ENCODE measurements at places on chromosomes 2 and 18.

GRCh38 chr2:30310371-30310770, 79.0 kb downstream of the LBH start:
- DNase-seq = peak; percentile 59

DNA sequence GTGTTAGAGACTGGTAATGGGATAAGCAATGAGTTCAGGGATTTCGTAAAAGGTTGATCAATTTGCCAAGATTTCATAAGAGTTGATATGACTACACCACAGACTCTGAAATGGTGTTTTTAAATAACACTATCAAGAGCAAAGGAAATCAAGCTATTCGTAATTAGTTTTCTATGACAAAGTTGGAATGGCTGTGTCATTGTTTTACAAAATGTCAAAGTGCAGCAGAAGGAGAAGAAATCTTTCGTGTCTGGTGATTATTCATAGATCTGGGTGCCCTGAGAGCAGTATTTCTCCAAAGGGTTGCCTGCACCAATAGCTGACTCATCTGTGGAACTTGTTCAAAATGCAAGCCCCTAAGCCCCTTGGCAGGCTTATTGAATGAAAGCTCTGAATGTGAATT, 70.1 kb downstream of the NABP1 start:
- no peak for DNase-seq

GRCh38 chr2:162422894-162423293, 79.0 kb downstream of the GCA start:
- no peak for DNase-seq

DNA sequence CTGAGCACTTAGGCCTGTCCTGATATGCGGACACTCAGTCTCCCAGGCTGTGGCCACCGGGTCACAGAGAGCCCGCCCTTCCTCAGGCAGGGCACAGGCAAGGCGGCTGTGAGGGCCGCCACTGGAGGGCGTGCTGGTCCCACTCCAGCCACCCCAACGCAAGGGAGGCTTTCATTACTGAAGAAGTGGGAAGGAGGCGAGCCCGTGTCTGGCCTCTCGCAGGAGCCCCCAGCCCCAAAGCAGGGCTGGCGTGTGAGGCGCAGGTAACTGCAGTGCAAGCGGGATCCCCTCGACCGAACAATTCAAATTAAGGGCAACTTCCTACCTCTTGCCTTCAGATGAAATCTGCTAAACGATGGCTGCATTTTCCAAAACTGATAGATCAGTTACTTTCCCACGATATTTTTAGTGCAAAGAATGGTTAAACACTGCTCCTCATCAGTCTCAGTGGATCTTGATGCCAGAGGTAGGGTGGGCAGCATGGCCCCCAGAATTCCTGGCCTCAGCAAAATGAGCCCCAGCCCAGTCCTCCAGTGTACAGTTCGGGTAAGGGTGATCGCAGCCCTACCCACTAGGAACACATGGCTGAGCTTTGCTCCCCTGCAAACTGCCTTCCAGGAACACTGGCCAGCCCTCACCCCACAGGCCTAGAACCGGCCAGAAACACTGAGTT, 97.2 kb downstream of the SEPTIN10 start:
- DNase-seq = no peak

DNA sequence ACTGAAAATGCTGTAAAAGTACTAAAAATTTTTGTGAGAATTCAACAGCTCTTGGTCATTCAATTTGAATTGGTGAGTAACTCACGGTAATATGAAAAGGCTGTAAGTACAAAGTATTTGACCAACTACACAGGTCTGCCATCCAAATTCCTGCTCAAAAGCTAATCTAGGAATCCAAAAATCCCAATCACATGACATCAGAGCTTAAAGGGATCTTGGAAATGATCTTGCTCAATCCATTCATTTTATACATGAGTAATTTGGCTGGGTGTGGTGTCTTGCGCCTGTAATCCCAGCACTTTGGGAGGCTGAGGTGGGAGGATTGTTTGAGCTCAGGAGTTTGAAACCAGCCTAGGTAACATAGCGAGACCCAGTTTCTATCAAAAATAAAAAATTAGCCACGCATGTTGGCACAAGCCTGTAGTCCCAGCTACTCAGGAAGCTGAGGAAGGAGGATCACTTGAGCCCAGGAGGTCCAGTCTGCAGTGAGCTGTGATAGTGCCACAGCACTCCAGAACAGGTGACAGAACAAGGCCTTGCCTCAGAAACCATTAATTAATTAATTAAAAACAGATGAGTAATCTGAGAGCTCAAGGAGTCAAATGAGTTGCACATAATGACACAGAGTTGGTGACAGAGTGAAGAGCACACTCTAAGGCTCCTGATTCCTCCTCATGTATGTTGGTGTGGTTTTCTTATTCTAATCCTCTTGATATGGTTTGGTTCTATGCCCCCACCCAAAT, 19.8 kb downstream of the SPIRE1 start:
- DNase-seq = no peak

DNA sequence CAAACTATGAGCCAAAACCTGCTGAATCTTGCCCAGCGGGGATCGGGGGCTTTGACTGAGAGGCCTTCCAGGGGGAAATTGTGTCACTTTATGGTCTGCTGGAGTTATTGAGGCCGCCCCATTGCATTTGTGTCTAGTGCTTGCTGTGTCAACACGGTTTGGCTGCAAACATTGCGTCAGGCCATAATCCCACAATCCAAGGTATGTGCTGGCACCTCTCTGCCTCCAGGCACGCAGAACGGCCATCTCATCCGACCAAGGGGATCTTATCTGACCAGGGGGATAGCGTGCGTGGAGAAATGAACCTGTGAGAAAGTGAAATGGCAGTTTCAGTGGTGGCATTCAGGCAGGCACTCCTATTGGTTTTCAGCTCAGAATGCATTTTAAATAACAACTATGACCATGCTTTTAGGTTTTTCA, 18.1 kb upstream of the LYPD6B start:
- DNase-seq = no peak

GRCh38 chr2:72744049-72744448, 81.8 kb downstream of the EXOC6B start:
- DNase-seq = no peak

GRCh38 chr2:233794128-233794658, 16.1 kb downstream of the MROH2A start:
- no peak for DNase-seq

DNA sequence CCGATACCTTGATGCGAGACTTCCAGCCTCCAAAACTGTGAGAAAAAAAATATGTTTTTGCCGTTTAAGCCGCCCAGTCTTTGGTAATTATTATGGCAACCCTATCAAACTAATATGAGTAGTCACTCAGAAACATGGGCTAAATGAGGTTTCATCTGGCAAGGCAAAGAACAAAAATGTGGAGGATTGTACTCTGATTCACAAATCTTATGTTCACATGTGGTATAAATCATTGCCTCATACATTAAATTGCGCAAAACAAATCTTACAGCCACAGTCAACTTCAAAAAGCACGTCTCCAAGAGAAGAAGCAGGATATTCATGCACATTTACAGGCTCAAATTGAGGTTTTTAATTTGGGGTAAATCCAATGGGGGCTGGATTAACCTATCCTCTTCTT, 1435.4 kb upstream of the LRRTM1 start:
- DNase-seq = no peak

- no peak for DNase-seq
Observed at GRCh38 chr2:68935471-68935870, 17.2 kb downstream of the GKN2 start.

DNA sequence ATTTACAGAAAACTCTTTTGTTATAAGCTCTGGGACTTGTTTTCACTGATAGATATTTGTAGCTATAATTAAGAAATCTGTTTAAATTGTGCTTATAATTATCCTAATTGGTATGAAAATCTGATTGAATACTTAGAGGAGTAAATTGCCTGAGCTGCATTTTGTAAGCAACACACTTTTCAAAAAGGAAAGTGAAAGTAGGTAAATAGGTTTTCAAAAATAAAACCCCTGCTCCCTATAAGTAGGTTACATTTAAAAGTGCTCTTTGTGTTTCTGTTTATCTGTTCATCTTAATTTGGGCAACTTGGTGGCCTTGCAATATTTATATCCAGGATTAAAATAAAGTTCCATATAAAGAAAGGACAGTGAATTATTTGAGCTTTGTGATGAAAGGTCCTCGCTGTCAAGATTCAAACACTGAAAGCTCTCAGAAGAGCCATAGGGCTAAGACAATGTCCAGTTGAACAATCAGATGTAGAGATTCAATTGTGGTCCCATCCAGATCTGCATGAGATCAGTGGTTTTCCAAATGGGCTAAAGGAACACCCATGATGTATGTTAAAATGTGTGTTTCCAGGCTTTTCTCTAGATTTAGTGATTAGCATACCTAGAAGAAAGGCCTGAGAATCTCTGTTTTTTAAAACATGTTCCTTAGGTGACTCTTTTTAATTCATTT, 371.6 kb downstream of the RPRM start:
- DNase-seq = no peak

GRCh38 chr2:237492137-237492890, 5.3 kb downstream of the MLPH start:
- no peak for DNase-seq

- no peak for DNase-seq
Observed at GRCh38 chr2:13046557-13047165, 329.9 kb downstream of the TRIB2 start.

GRCh38 chr2:119668546-119668945, 10.5 kb upstream of the TMEM177 start:
- no peak for DNase-seq

DNA sequence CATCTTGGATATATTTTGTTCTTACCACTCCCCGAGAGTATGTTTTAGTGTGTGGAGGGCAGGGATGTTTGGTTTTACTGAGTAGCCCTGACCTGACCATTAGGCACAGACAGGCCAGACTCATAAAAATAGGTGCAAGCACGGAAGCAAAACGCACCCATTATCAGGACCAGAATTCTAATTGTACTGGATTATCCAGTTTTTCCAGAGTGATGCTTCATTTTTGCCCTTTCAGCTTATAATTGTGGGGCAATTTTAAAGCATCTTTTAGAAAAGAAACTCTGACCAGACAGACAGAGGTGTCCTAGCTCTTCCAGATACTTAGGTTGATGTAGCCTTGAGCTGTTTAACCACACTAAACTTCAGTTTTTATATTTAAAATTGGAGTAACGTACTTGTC, 4.4 kb downstream of the NCOA1 start:
- no peak for DNase-seq

DNA sequence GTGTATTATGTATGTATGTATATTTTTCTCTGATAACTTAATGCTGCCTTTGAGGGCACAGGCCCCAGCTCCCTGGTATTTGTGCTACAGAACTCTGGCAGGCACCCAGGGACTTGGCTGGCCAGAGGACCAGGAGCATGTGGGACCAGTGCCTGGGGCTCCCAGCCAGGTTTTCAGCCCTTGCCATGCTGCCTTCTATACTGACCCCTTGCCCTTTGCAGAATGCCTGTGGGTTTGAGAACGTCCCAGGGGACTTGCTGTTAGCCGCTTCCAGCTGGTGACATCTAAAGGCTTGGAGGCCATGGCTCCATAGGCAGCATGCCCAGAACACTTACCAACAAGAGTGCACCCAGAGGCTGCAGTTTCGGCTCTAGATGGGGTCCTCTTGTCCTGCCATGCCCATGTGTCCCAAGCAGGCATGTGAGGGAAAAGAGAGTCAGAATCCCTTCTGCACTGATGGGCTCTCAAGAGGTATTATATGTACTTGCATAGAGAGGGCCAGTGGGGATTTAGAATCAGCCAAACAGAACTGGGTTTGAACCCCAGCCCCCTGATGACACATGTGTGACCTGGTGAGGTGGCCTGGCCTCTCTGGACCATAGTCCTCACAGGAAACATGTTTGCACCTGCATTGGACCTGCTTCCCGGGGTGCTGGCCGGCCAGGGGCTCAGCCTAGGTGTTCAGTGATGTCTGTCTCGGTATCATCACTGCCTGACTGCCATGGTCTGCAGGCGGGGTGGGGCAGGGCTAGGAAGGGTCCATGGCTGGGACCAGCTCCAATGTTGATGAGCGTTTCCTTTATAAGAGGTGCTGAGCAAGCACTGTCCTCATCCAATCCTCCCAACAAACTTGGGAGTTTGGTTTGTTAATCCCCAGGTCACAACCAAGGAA, 119.2 kb upstream of the FHL2 start:
- no peak for DNase-seq

DNA sequence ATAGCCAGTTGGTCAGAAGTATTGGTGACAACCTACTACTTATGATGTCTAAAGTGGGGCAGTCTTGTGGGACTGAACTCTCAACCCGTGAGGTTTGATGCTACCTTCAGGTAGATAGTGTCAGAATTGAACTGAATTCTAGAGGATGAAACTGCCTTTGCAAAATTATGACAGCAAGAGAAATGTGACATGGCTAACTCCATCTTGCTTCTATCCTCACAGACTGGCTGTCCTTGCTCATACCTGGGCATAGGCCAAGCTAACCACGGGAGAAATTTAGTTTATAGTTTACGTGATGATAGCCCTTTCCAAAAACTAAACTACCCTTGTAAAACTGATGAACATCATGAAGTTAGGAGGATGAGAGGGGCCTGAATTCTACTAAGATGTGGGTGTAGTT, 24.9 kb upstream of the TGIF1 start:
- DNase-seq = no peak

DNA sequence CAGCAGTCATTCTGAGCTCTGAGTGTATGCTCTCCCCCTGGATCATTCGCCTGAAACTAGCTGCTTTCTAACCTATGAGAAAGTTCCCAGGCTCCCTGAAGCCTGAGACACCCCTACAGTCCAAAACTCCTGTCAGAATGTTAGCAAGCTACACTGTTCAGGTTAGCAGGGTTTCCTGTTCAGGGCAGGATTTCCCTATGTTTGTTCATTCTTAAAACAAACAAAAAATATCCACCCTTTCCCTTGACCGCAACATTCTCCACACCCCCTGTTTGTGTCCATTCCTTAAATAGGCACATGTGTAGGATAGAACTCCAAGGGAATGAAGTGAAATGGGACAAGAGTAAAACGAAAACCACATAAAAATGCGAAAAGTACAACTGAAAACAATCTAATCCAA, 83.1 kb downstream of the KLF7 start:
- DNase-seq = no peak

DNA sequence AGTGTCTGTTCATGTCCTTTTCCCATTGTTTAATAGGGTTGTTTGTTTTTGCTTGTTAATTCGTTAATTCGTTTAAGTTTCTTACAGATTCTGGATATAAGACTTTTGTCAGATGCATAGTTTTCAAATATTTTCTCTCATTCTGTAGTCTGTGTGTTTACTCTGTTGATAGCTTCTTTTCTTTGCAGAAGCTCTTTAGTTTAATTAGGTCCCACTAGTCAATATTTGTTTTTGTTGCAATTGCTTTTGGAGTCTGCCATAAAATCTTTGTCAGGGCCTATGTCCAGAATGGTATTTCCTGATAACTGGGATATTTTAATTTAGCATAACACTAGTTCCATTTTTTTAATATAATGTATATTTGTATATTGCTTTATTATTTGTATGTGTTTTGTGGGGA, 1380.1 kb downstream of the SUCLG1 start:
- no peak for DNase-seq

GRCh38 chr2:58699411-58699810, 458.3 kb upstream of the FANCL start:
- no peak for DNase-seq
